Heart right ventricle (tissue), 16 donors: ENCODE measurements at places on chromosomes 11 and 22. TPM values are rescaled to one million over a fixed set of nuclear protein-coding genes. Genes with fewer than 3 reads are reported as not detected.

DNA sequence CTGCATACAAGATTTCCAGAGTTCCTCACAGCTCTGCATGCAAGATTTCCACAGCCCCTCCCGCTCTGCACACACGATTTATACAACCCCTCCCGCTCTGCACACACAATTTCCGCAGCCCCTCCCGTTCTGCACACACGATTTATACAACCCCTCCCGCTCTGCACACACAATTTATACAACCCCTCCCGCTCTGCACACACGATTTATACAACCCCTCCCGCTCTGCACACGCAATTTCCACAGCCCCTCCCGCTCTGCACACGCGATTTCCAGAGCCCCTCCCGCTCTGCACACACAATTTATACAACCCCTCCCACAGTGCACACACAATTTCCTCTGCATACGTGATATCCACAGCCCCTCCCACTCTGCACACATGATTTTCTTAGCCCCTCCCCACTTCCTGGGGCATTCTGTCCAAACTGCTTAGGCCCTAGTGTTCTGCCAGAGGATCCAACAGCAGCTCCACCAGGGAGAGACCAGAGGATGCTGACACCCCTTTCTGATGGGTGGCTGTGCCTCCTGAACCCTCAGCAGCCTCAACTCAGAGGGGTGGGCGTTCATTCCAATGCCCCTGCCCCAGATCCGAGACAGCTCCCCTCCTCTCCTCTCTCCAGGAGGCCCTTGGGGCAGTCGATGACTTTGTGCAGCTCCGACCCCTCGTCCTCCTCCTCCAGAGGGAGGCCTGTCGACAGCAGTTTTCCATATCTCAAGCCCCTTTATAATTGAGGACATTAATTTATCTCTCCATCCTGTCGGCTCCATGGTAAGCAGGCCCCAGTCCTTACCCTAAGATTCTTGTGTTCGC, 671.7 kb downstream of the BRD1 start:
- no peak for DNase-seq

DNA sequence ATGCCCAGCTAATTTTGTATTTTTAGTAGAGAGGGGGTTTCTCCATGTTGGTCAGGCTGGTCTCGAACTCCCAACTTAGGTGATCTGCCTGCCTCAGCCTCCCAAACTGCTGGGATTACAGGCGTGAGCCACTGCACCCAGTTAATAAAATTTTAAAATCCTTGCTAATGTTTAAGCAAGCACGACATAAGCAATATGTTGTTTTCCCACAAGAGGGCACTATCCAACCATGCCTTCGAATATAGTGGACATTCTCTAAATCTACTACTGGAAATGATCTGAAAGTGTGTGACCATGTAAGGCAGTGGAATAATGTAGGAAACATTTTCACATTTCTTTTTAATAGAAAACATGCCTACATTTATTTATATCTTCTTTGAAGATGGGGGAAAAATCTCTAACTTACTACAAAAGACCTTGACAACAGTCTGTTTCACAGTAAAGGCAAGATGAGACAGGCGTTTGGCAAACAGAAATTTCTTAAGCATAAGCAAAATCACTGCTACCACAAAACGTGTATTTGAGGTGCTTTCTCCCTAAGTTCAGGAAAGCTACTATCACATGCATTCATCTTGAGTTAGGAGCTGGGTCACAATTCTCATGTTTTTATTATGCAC, 38.2 kb downstream of the PITPNB start:
- DNase-seq = no peak

DNA sequence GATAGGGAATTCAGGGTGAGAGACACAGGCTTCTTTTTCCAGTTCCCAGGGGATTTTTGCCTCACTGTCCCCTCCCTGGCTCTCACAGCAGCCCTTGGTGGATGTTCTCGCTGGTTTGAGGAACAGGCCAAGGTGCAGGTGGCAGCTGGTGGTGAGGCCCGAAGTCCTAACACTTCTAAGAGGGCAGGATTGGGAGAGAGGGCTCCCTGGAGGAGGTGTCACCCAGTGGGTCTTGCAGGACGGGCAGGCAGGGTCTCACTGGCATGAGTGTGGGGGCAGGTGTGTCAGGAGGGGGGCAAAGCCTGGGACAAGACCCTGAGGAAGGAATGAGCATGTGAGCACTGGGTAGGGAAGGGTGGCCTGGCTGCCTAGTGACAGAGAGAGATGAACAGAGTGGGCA, 9.2 kb downstream of the ADORA2A start:
- DNase-seq = no peak

DNA sequence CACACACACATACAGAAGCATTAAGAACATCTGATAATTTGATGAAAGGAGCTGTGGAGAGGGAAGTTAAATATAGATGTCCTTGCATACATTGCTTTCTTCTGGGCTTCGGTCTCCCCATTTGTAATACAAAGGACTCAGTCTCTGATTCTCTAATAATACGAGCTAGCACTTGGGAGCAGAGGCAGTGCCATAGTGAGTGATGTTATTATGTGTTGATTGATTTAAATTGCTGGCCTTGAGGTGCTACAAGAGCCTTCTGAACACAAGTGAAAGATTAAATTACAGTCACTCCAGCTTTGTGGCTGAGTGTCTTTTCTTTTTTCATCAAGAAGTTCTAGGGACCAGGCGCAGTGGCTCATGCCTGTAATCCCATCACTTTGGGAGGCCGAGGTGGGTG, 61.5 kb upstream of the HMGXB4 start:
- DNase-seq = no peak

- DNase-seq = peak; percentile 10
Observed at GRCh38 chr22:31083377-31083768, 2.3 kb downstream of the SMTN start.

TOMT gene
- total RNA-seq = not detected

- no peak for DNase-seq
Observed at GRCh38 chr11:48052183-48053044, 72.1 kb downstream of the PTPRJ start.

- no peak for DNase-seq
Observed at GRCh38 chr11:88131764-88132470, 43.3 kb downstream of the RAB38 start.

DNA sequence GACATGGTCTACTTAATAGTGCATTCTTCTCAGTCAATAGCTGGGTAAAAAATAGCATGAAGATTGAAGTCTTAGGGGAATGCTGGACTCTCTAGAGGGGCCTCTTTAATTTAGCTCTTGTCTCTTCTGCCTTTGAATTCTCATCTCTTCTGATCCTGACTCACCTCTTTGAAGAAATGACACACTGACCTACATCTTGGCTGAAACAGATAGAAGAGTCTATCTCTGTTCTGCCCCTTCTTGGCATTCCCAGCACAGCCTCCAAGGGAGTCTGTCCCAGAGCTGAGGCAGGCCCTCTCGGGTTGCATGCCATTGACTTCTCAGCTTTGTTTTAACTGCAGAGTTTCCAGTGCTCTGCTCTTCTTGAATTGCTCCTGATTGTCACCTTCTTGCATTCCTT, 55.7 kb downstream of the PTPRJ start:
- no peak for DNase-seq

DNA sequence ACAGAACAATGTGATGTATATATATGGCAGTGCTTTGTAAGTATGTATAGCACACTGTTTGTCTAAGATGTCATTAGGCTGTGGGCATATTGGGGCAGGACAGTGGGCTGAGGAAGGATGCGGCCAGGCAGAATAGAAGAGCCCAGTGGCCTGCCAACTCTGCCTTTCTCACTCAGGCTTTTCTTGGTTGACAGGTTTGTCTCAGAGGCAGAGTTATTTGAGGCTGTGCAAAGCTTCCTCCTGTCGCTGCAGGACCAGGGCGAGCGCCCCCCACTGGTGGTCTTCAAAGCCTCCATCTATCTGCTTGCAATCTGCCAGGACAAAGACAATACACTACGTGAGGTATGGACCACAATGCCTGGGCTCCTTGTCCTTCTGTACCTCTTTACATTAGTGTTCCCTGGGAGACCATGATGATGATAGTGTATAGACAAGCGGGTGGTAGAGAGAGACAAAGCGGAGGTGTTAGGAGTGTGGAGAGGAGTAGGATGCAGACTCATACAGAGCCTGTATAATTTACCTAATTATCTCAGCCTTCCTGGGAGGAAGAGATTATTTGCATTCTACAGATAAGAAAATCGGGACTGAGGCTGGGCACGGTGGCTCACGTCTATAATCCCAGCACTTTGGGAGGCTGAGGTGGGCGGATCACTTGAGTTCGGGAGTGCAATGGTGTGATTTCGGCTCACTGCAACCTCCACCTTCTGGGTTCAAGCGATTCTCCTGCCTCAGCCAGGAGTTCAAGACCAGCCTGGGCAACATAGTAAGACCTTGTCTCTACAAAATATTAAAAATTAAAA, 37.3 kb upstream of the CCDC134 start:
- DNase-seq = no peak

GRCh38 chr11:11845071-11845470, 3.3 kb downstream of the USP47 start:
- no peak for DNase-seq

DEUP1 gene
- total RNA-seq = 0.76 TPM

DNA sequence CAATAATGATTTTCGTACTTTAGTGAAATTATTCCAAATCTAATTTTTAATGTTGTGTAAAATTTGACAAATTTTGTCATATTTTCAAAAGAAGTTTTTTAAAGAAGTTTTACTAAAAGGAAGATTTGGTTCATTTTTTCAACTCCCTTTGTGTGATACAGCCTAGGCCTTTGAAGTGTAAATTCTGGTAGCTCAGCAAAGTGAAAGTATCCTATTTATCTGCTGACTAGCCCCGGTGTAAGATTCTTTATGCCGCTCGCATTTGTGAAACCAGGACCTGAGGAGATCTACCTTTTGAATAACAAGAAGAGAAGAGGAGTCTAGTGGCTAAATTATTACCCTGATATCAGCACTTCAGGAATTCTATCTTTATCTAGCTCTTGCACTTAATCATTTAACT, 177.4 kb downstream of the JRKL start:
- no peak for DNase-seq

BIK gene
- not detected for total RNA-seq

GRCh38 chr11:125593114-125593820, 615 bp downstream of the STT3A start:
- DNase-seq = no peak

GRCh38 chr22:48853627-48854240, 973.9 kb downstream of the BRD1 start:
- DNase-seq = no peak

DNA sequence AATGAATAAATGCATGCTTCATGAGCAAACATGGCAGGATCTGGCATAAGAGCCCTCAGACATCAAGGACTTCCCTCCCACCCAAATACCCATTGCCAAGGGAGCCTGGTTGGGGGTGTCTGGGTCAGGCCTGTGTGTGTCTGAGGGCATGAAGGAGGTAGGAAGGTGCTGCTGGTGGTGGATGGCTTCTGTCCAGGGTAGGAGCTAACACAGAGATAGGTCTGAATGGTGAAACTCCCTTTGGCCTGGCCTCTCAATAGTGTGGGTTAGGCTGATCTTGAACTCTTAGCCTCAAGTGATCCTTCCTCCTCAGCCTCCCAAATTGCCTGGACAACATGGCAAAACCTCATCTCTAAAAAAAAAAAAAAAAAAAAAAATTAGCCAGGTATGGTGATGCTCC, 2.8 kb downstream of the AMPD3 start:
- no peak for DNase-seq

DNA sequence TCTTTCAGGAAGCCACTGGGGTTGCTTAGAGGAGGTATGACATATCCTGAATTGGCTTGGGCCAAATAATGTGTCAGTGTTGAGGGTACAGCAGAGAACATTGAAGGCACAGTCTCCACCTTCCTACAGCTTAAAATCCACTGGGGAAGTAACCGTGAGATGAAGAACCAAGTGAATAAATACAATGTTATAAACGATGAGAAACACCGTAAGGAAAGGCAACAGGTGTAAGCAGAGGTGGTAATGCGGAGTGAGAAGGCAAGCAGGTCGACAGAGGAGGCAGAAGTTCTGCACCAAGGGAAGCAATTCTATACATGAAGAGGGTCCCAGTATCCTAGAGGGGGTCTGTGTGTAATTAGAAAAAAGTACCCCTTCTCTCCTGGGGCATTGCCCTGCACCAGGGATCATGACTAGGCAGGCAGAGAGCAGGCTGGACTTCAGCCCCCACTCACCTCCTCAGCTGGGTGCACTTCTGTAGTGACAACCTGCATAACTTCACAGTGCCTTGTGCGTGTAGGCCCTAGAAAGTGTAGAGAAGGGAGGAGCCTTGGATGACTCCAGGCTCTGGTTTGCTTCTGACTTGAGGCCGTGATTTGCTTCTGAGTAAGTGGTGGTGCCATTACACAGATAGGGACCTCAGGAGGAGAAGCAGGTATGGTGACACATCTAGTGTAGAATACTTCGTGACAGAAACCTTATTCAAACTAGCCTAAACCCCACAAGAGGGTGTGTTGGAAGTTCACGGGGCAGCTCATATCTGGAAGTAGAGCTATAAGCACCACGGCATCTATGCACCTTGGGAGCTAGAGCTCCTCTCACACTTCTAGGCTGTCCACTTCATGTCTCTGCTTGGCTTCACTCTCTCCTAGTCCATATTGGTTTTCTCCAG, 4.9 kb downstream of the MYOD1 start:
- no peak for DNase-seq

AIFM3 gene
- total RNA-seq = 1.3 TPM

XKR3 gene
- total RNA-seq = not detected

DNA sequence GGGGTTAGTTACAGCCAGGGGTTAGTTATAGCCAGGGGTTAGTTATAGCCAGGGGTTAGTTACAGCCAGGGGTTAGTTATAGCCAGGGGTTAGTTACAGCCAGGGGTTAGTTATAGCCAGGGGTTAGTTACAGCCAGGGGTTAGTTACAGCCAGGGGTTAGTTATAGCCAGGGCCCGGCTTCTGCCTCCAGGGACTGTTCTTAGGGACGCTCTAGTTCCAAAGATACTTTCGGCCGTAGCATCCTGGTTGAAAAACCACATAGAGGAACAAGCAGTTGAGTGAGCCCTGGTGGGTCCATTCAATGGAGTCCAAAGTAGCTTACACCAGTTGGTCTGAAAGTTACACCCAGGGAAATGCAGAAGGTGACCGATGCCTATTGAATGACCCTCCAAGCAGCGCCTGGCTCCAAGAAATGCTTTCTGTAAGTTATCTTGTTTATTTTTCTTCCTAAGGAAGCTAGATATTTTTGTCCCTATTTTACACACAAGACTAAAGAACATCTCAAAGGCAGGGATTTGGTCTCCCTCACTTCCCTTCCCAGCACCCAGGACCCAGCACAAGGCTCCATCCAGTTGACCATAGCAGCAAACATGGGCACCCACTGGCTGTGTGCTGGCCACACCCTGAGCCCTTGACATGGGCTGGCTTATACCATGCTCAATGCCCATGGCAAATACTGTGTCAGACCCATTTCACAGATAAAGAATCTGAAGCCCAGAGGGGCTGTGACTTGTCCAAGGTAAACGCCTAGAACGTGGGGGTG, 49.7 kb upstream of the SHISAL1 start:
- peak; percentile 1 for DNase-seq

TMEM191C gene
- total RNA-seq = 0.74 TPM

GRCh38 chr11:75499423-75500190, 26.1 kb downstream of the GDPD5 start:
- no peak for DNase-seq

PKDREJ gene
- 0.10 TPM for total RNA-seq
